ENCODE measurements at places on chromosomes 5 and 9.

- DNase-seq, result no peak
These were observed 57.2 kb downstream of the WDR70 start for GRCh38 chr5:37436146-37436934.

DNA sequence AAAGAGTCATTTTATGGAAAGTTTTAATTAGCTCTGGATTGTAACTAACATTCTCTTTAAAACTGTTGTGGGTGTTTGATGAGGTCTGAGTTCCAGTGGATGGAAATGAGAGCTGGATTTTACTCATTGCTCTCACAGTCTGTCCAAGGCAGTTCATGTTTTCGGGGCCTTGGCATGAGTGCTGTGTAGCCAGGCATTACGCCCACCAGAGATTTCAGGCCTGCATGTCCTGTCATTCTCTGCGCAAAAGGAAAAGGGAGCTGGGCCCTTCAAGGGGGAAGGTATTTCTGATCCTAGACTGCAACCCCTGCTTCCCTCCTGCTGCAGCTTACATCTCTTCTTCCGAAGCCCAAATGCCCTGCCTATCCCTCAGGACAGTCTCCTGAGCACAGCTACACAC lies 499.6 kb upstream of the TRPC7 start:
- no peak for DNase-seq

GRCh38 chr5:109328626-109329025 lies 81.1 kb downstream of the PJA2 start:
- DNase-seq, result no peak

- no peak for DNase-seq
These were observed 654 bp downstream of the RANBP6 start for GRCh38 chr9:6014670-6015270.

GRCh38 chr5:66515209-66515608 lies 81.0 kb upstream of the MAST4 start:
- no peak for DNase-seq

- no peak for DNase-seq
These were observed 30.6 kb downstream of the NDUFS6 start for GRCh38 chr5:1831677-1832313.

GRCh38 chr5:83321483-83322055 lies 150.0 kb upstream of the VCAN start:
- DNase-seq, result no peak
